ENCODE measurements at places on chromosomes 11 and 22.

- no peak for DNase-seq
These were observed 48.1 kb upstream of the ALKBH3 start for GRCh38 chr11:43832536-43832935.

- peak; percentile 90 for DNase-seq
These were observed at the start of gene ATF4 for GRCh38 chr22:39520226-39521105. TSS of gene ATF4 (plus strand) at chr22:39520562. CDS start at chr22:39521446, 884 bp downstream.

DNA sequence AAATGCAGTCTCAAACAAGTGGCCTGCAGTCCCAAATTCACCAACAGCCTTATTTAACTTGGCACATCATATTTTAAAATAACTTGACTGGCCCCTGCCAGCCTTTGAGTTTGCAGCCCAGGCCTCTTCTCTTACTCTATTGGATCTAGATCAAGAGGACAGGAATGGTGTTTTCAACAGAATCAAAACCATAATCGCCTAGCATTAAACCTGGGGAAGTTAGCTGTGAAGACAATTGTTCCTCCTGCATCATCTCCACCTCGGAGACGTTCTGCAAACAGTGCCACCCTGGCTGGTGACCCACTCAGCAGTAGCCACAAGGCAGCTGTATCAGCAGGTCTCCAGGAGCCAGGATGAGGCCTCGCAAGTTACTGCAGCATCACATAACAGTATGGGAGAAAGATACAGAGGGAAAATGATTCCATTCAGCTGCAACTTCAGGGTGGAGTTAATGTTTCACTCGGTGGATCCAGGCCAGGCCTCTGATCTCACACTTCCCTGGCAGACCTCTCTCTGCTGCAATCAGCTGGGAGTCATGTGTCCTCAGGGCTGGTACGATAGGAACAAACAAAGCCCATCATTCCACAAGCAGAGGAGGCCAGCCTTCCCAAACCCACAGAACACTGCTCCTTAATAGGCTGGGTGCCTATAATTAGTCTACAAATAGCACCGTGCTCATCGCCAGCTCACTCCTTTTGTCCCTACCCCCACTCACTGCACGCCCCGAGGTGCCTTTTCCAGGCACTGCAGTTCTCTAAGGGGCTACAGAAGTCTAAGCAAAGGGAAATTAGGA, 18.6 kb upstream of the SCN2B start:
- no peak for DNase-seq

- no peak for DNase-seq
These were observed 21.5 kb downstream of the PICALM start for GRCh38 chr11:86047275-86047991.

GRCh38 chr22:34866081-34866480, 199.9 kb upstream of the ISX start:
- no peak for DNase-seq

DNA sequence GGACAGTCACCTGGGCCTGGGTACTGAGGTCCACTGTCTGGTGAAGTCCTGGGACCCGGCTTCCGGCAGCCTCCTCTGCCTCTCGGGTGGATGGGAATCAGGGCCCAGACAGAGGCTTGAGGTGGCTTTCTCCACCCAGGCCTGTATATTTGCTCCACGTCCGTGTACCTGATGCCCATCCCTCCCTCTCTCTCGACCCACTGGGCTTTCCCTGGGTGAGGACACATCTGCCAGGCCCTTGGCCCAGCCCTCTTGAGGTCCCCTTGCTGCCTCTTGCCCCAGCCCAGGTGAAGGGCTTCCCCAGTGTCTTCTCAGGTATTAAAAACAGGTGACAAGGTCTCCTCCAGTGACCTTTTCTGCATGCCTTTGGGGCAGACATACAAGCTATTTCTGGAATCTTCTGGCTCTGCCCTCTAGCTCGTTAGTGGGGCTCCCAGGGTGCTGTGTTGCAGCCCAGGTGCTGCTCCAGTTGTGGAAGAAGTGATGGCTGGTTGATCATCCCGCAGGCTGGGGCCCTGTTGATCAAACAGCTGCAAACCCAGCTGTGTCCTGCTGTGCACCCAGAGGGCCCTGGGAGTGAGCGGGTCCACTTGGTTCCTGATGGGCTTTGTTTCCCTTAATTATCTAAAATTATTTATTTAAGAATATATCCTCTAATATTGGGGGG, 25.5 kb upstream of the ACR start:
- DNase-seq, result no peak

DNA sequence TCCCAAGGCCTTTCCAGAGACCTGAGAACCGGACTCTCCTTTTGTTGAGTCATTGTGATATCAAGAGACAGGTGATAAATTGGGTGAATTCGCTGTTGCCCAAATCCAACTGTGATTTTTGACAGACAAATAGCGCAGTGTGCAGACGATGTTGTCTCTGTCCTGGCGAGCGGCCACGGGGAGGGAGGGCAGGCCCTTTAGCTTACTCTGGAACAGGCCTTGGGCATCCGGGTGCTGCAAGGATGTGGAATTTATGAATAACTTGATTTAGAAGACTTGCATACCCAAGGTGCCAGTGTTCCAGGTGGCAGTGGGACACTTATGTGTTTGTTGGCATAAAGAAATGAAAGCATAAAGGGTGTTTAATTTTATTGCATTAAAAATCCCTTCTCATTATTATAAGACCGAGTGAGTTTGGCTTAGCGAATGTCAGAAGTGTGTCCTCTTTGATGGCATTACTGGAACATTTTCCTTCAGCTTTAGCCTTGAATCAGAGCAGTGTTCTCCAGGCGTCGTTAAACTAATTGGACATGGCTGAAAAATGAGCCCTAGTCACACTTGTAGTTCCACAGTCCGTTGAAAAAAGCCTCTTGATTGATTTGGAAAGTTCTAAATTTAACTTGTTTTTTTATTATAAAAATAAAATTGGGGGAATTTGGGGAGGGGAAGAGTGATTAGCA, 9.4 kb downstream of the LDLRAD3 start:
- no peak for DNase-seq

DNA sequence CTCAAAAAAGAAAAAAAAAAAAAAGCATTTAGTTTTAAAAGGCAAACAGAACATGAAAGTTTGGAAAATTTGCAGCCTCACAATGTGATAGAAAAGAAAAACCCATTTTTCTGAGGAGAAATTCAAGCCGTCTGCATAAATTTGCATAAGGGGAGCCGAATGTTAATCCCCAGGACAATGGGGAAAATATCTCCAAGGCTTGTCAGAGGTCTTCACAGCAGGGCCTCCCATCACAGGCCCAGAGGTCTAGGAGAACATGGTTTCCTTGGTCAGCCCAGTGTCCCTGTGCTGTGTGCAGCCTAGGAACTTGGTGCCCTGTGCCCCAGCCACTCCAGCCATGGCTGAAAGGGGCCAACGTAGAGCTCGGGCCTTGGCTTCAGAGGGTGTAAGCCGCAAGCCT, 109.1 kb downstream of the TRIM44 start:
- no peak for DNase-seq

- no peak for DNase-seq
These were observed 9.1 kb downstream of the SSH3 start for GRCh38 chr11:67312187-67313021.

- no peak for DNase-seq
These were observed 54.6 kb downstream of the LRRC32 start for GRCh38 chr11:76615950-76616349.

DNA sequence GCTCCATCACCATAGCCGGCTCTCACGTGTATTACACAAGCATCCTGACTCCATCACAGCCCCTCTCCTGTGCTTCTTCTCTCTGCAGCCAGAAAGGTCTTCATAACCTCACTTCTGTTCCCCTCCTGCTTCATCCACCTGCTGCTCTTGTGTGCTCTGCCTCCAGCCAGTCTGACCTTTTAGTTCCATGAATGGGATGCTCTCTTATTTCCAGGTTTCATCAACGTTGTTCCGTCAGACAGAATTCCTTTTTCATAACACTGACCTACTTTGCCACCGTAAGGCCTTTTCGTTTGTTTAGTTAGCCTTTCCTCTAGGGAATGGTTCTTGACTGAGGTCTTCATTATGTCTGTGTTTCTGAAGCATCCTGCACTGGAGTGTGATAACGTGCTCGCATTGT, 18.8 kb downstream of the GRAMD1B start:
- no peak for DNase-seq

GRCh38 chr22:31874821-31875220, 69.5 kb upstream of the YWHAH start:
- no peak for DNase-seq

GRCh38 chr22:43546186-43546585, 134.4 kb downstream of the MPPED1 start:
- DNase-seq, result no peak

- DNase-seq, result no peak
These were observed 6.8 kb upstream of the PLAAT3 start for GRCh38 chr11:63621071-63621470.

DNA sequence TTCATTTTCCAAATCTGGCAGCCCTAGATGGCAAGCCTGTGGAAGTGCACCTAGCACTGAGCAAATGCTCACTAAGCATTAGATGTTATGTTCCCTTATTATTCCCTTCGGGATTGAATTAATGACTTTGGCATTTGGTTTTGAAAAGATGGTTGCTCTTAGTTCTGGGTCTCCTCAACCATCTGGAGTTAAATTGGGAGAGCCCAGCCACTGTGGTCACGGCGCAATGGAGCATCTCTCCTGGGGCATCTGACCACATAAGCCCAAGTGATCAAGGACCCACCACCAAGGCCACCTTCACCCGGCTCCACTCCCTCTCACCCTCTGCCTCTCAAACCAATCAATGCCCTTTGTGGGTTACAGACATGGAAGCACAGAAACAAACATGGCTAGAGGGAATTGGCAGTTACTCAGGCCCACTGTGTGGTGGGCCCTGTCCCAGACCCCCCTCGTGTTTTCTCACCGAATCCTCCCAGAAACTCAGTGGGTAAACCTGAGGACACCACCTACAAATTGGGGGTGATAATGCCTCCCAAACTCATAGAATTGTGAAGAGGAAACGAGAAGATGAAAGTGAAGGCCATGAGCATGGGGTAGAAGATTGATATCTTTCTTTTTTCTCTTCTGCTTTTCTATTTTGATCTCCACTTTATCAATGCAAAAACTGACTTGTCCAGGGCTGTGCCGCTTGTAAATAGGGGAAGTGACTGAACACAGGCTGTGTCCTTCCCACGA, 52.2 kb downstream of the IRAG1 start:
- peak; percentile 63 for DNase-seq

GRCh38 chr11:42674436-42674835, 637.4 kb upstream of the API5 start:
- DNase-seq, result no peak

DNA sequence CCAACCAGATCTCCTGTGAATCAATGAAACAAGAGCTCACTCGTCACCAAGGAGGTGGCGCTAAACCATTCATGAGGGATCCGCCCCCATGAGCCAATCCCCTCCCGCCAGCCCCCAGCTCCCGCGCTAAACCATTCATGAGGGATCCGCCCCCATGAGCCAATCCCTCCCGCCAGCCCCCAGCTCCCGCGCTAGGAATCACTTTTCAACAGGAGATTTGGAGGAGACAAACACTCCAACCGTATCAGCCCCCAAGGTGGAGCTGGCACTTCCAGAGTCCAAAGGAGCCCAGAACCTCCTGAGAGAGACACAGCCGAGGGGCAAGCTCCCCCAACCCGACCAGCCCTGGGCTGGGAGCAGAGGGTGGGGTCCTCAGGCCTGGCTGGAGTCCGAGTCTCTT, 40.9 kb upstream of the PRR5 start:
- no peak for DNase-seq

GRCh38 chr11:87361891-87362290, 324.2 kb downstream of the TMEM135 start:
- DNase-seq, result no peak

All from GM13977 (cell line).